ENCODE measurements at places on chromosomes 5 and 9.

GRCh38 chr5:145943674-145944121 lies 7.3 kb downstream of the SH3RF2 start:
- no peak for DNase-seq

GRCh38 chr5:115807654-115808052 lies 8.8 kb downstream of the CDO1 start:
- DNase-seq = no peak

- DNase-seq = peak; percentile 19
Measured at GRCh38 chr9:136881691-136882108, 4.6 kb upstream of the TRAF2 start.

DNA sequence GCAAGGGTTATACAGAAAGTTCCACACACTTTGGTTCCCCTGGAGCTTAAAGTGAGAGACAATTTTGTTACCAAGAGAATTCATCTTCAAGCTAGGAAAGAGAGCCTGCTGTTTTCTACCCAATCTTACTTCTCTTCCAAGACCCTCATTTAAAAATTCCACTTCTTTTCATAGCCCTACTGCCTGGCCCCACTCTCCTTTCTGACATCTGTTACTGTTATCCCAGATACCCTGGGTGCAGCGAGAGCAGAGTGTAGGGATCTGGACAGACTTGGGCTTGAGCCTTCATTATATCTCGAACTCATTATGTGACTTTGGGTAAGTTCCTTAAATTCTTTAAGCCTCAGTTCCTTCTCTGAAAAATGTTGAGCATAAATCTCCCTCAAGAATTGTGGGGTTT lies 263.1 kb downstream of the ASTN2 start:
- DNase-seq = no peak

DNA sequence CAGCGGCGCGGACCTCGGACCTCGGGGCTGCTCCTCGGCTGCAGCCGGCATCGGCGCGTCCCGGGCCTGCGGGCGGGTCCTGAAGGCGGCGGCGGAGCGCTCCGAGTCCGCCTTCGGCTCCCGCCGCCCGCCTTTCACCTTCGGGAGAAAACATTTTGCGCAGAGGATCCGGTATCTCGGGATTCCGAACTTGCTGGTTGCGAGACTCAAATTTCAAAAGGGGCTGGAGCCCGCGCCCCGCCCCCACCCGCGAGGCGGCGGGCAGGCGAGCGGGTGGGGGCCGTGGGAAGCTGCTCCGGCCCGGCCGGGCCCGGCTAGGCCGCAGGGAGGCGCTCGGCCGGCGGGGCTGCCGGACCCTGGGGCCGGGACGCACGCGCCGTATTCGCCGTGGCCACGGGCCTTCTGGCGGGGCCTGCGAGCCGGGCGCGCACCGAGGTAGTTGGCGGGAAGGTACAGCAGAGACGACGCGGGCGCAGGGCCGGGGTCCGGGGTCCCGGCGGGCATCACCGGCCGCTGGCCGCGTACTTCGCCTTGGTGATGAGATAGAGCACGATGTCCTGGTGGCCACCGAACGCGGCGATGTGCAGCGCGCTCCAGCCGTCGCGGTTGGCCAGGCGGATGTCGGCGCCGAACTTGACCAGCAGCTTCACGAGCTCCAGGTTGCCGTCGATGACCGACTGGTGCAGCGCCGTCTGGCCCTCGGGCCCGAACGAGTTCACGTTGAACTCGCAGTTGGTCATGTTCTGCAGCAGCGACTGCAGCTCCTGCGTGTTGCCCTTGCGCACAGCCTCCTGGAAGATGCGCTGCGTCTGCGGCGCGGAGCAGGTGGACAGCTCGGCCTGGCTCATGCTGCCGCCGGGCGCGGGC lies 757 bp downstream of the NRARP start:
- no peak for DNase-seq

DNA sequence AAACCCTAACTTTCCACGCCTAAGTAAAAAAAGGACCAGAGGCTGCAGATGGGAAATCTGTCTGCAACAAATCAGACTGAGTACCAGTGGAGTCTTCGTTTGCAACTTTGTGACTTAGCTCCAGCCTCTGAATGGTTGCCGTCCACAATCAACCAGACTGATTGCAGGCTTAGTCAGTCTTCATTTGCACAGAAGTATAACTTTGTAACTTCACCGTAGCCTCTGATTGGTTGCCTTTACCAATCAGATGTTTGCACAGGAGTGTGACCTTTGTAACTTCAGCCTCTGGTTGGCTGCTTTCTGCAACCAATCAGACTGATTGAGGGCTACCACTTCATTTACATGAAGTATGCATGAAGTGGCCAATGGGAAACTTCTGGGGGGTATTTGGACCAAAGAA lies 53.7 kb downstream of the TGFBR1 start:
- DNase-seq = no peak

- no peak for DNase-seq
Measured at GRCh38 chr5:76497065-76497460, 94.0 kb downstream of the IQGAP2 start.

- peak; percentile 48 for DNase-seq
Measured at GRCh38 chr9:15509931-15510788, 610 bp downstream of the PSIP1 start.

- no peak for DNase-seq
Measured at GRCh38 chr5:27590503-27590902, 552.1 kb upstream of the CDH9 start.

GRCh38 chr9:110936719-110937452 lies 101.4 kb downstream of the LPAR1 start:
- no peak for DNase-seq

DNA sequence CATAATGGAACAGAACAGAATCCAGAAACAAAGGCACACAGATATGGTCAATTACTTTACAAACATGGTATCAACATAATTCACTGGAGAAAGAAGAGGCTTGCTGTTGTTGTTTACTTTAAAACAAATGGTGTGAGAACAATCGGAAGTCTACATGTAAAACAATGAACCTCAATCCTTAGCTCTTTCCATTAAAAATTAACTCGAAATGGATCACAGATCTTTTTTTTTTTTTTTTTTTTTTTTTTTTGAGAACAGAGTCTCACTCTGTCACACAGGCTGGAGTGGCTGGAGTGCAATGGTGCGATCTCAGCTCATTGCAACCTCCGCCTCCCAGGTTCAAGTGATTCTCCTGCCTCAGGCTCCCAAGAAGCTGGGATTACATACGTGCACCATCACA lies 9.8 kb downstream of the SEMA4D start:
- DNase-seq = no peak

DNA sequence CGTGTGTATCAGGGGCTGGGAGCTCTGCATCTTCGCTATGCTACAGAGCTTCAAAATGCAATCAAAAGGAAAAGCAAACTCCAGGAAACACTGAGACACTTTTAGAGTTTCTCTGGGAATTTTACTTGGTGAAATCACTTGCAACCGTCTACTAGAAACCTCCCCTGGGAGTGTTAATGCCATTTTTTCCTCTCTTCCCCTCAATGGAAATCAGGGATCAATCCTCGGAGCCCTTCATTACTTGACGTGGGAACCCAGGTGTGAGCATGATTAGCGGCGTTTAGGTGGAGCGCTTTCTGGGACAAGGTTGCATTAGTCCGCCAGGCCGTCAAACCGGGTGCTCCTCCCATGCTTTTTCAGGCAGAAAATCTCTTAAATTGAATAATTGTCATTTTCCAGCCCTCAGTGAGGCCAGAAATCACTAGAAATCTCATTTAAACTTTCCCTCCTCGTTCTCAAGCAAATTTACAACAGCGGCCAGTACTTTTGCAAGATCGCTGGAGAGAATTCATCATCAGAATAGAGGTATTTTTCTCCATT lies 191.3 kb downstream of the IRX1 start:
- DNase-seq = no peak

GRCh38 chr5:179832039-179832745 lies 11.5 kb downstream of the SQSTM1 start:
- no peak for DNase-seq

DNA sequence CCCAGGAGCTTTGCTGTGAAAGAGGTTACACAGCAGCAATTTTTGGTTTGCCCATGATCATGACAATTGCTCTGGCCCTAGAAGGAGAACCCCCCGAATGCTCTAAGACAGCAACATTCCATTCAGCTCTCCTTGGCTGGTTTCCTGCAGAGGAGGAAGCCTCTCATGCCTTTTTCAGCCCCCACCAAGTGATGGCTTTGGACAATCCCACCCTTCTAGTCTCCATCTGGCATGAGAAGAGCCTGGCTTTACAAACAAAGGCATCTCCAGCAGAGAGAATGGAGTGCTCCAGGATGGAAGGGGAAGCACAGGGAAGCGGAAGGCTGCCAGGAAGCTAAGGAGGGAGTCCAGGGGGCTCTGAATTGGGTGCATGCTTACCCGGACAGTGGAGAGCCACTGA lies 98.4 kb downstream of the CRB2 start:
- DNase-seq = no peak

DNA sequence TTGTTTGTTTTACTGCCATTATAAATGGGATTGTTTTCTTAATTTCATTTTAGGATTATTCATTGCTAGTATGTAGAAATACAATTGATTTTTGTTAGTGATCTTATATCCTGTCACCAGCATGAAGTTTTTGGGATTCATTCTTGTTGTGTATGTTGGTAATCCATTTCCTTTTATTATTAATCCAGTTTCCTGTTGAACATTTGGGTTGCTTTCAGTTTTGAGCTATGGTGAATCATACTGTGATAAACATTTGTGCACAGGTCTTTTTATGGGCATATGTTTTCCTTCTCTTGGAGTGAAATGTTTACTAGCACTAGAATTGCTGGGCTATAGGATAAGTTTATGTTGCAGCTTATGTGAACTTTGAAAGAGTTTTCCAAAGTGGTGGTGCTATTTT lies 69.6 kb downstream of the MAN2A1 start:
- DNase-seq = no peak

DNA sequence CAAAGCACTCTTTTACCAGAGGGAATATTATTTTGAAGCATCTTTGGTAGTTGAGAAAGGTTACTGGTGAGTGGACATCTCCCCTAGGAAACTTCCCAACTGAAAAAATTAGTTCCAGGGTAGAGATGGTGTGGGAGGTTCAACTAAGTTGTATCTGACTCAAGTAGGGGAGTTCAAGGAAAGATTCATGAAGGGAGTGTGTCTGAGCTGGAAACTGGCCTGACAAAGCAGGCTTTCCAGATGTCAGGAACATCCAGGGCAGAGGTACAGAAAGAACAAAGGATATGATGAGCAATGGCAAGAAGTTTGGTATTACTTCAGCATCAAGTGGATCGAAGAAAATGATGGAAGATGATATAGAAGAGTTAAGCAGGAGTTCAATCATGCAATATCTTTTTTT lies 458.0 kb upstream of the RIOK2 start:
- no peak for DNase-seq

GRCh38 chr5:54742417-54742891 lies 224.9 kb downstream of the SNX18 start:
- no peak for DNase-seq

GRCh38 chr9:89481538-89481915 lies 16.4 kb downstream of the SEMA4D start:
- no peak for DNase-seq

DNA sequence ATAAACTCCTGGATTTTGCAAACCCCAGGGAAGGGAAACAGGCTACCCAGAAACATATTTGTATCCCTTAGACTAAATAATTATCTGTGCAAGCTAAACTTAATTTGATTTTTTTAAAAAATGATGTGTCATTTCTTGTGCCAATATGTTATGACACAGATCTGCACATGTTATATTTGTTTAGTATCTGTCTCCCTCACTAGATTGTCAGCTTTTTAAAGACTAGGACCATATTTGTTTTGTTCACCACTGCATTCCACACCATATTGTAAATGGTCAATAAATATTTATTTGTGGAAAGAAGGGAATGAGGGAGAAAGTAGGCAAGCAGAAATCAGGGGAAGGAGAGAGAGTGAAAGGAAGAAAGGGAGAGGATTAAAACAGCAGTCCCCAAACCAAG lies 143.3 kb upstream of the TNPO1 start:
- no peak for DNase-seq

GRCh38 chr5:134463991-134464760 lies 52.5 kb upstream of the CDKN2AIPNL start:
- DNase-seq = no peak

GRCh38 chr5:119330367-119331183 lies 25.2 kb upstream of the TNFAIP8 start:
- no peak for DNase-seq

GRCh38 chr5:139389701-139390638 lies at the start of gene MZB1:
TSS of gene MZB1 (minus strand) at chr5:139389913. CDS start at chr5:139389856, 57 bp downstream.
- DNase-seq = peak; percentile 34

GRCh38 chr9:122095010-122095767 lies 2.1 kb upstream of the TTLL11 start:
- DNase-seq = peak; percentile 28

GRCh38 chr5:157915638-157916037 lies 56.7 kb upstream of the CLINT1 start:
- no peak for DNase-seq

DNA sequence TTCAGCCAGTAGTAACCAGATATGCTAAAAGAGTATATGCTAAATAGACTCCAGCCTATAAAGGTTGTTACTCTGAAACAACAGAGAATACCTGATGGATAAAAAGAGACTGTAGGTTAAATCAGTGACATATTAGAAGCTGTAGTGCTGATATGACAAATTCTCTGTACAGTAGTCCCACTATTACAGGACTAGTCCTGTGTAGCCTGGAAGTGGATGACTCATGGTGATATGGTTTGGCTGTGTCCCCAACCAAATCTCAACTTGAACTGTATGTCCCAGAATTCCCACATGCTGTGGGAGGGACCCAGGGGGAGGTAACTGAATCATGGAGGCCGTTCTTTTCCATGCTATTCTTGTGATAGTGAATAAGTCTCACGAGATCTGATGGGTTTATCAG lies 276.2 kb upstream of the POU5F2 start:
- no peak for DNase-seq

GRCh38 chr5:112929336-112930081 lies 7.5 kb upstream of the REEP5 start:
- no peak for DNase-seq

- no peak for DNase-seq
Measured at GRCh38 chr9:130633336-130634190, 30.8 kb upstream of the PRDM12 start.

DNA sequence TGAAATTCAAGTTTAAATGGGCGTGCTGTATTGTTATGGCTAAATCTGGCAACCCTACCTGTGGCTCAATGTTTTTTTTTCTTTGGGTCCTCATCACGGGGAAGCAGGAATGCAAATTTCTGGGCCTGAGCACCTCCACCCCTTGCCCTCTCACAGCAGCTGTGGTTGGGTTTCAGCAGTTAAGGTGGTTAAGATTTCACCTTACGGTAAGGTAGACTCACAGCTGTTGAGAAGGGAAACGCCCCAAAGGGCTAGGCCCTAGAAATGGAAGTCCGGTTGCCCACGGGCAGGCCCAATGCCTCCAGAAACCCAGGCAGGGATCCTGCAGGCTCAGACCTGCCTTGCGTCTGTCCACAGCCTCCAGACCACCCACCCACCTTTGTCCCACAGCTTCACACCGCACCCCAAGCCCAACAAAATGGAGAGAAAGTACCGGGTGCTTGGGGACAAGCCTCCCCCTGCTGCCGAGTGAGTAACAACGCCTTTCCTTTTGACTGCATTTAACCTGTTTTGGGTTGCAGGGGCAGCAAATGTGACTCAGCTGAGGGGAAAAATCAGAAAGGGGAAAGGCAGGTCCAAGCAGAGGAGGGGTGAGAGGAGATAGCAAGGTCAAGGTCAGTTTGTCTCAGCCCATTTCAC lies 48.1 kb upstream of the TDRD7 start:
- no peak for DNase-seq

GRCh38 chr5:56829137-56829908 lies 14.0 kb downstream of the MAP3K1 start:
- DNase-seq = peak; percentile 48

- DNase-seq = no peak
Measured at GRCh38 chr9:121362813-121363621, 7.0 kb downstream of the STOM start.

GRCh38 chr9:83656032-83656680 lies 33.2 kb downstream of the IDNK start:
- DNase-seq = no peak

Data from activated T-cell treated with anti-CD3 and anti-CD28 coated beads for 4 hours (primary cell).